CD4-positive, alpha-beta T cell treated with Interleukin-6 at 100 ng/mL for 8 hours (primary cell): ENCODE measurements at places on chromosomes 3 and 15.

DNA sequence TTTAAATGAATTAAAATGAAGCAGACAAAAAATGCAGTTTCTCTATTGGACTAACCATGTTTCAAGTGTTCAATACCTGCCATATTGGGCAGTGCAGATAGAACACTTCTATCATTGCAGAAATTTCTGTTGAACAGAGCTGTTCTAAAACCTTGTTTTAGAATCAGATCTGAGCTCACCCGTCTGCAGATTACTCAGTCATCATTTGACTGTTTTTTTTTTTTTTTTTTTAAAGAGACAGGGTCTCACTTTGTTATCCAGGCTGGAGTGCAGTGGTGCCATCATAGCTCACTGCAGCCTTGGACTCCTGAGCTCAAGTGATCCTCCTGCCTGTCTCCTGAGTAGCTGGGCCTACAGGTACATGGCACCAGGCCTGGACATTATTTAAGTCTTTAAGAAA is 128.7 kb downstream of the APBA2 start:
- no peak for DNase-seq

GRCh38 chr3:153442386-153442785 is 280.4 kb downstream of the RAP2B start:
- no peak for DNase-seq

- DNase-seq = peak; percentile 75
Observed at GRCh38 chr3:187714404-187714979, 12.1 kb upstream of the RTP2 start.

GRCh38 chr3:37295925-37296324 is 121.5 kb upstream of the LRRFIP2 start:
- DNase-seq = no peak

GRCh38 chr15:74019734-74020133 is 25.2 kb downstream of the PML start:
- no peak for DNase-seq
